ENCODE measurements at places on chromosomes 3 and 15.

- DNase-seq: no peak
These were observed 740 bp upstream of the ZBTB47 start for GRCh38 chr3:42652611-42653302.

GRCh38 chr15:98967916-98968315 is 39.7 kb downstream of the PGPEP1L start:
- DNase-seq: no peak

DNA sequence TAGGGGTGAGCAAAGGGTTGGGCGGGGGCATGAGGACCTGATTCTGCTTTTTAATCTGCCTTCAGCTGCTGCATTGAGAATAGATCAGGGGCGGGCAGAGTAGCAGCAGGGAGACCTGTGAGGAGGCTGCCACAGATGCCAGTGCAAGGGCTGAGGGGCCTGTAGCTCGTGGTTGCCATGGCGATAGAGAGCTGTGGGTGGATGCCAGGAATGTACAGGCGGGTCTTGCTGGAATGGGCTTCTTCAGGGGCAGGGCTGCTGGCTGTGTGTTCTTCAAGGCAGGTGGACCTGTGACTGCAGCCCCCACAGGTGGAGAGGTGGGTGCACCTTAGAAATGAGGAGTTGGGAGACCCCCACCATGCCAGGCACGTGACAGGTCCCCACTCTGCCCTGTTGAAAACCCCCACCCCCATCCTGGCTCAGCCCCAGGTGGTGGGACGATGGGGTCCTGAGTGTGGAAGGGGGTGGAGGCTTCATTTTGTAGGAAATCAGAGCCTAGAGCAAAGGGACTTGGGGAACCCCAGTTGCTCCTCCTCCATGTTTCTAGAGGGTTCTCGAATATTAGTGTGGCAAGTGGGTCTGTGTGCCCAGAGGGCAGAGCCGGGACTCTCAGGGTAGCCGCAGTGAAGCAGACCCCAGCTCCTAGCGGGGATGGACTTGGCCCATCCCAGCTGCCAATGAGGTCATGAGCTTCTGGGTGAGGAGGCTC is 38.3 kb downstream of the SLC6A6 start:
- no peak for DNase-seq

GRCh38 chr3:88000853-88001252 is 58.0 kb downstream of the CGGBP1 start:
- no peak for DNase-seq

GRCh38 chr3:81274671-81275070 is 486.8 kb downstream of the GBE1 start:
- no peak for DNase-seq

DNA sequence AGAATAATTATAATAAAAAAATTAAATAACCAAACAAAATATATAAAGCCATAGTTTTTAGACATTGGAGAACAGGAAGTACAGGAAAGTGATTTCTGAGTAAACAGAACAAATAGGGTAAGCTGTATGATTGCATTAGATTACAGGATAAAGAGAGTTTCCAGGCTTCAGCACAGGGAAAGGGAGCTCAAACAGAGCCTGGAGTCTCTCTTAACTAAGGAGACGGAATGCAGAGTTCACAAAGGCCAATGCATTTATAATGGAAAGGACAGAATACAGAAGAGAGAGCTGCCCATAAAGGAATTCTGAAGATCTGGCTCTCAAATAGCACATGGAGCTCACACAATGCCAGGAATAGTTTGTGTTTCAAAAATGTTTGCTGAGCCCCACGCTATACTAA is 42.0 kb upstream of the OTOL1 start:
- DNase-seq: no peak

DNA sequence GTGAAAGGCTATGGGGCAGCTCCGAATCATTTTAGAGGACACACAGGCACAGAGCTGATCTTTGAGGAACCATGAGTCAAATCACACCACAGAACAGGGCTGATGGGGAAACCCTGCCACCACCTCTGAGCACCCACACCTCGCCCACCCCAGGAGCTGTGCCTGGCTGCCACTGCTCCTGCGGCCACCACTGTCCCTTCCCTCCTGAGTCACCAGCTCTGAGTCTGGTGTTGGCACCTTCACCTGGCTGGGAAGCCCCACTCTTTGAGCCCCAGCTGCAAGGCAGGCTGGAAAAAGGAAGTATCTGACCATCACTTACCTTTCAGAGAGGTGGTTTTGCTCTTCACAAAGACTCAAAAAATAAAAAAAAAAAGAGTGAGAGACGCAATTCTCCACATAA is 63.6 kb upstream of the MEF2A start:
- DNase-seq: no peak

- no peak for DNase-seq
These were observed 31.3 kb downstream of the GPR176 start for GRCh38 chr15:39888809-39889208.

- no peak for DNase-seq
These were observed 28.4 kb downstream of the CHDH start for GRCh38 chr3:53817809-53818208.

DNA sequence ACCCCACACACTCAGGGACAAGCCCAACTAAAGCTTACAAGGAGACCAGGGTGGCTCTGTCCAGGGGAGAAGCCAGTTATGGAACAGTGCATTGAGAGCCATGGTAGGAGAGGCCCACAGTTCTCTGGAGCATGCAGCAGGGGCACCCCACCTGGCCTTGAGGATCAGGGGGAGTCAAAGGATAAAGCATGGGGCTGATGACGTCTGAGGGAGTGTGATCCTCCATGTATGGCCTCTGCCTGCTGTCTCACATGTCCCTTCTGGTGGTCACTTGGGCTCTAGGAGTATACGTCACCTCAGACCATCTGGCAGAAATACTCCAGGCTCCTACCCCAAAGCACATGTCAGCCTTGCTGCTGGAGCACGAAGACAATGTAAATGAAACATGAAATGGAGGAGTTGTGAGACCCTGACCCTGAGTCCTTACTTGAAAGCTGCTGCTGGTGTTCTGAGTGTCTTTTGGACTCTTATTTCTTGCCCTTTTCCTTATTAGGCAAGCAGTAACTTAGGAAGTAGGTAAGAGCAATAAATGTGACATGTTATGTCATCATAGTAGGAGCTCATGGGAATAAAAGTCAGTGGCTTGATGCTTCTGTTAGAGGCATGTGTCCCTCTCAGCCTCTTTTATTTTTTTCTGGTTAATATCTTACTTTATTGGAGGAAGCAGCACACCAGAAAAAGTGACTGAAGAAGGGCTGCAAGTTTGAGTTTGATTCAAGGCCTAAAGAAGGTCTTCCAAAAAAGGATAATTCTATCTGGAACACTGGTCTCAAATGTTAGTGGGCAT is 15.5 kb downstream of the SRPRB start:
- DNase-seq: no peak

DNA sequence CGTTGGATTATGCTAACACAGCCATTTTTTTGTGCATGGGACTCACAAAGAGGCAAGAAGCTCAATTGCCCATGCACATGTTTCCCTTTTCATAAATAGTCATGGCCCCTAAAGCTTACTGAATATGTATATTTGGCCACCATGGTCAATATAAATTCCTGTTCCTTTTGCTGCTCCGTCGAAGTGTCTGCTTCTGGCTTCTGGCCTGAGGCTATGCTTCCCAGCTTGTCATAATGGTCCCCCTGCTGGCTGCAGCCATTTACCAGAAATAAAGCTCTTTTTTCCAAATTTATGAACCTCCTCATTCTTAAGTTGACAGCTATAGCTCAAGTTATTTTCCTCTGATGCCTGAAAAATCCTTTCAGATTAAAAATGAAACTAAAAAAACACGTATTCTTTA is 602.1 kb downstream of the VGLL3 start:
- DNase-seq: no peak

GRCh38 chr15:69723404-69724096 is 270.9 kb downstream of the RPLP1 start:
- no peak for DNase-seq

DNA sequence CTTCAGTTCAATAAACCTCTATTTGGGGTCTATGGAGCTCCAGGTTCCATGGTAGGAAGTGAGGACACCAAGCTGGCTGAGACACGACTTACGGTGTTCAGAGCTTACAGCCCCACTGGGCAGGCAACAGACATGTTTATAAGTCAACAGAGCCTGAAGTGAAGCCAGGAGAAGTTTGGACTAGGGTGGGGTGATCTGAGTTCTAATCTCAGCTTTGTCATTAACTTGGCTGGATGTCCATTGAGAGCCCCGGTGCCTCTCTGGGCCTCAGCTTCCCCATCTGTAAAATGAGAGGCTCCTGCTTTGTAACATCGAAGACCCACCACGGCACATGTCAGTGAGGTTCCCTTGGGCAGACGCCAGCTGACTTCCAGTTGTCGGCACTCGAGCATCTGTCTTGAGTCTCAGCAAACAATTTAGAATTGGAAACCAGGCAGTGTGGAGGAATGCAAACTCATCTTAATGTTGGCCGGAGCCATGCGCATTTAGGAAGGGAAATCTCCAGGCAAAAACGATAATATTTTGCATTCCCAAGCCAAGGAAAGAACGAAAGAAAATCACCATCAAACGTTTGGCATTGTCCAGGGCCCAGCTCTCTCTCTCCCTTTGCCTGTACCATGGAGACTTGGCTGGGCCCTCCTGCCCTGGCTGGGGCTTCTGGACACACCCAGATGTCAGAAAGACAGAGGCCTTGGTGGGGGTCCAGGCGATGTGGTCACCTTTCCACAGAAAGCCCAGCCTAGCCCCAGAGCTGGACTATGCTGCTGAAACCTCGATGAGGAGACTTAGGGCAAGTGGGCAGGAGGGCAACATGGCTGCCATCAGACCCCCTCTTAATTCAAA is 18.4 kb downstream of the ITGA11 start:
- no peak for DNase-seq

DNA sequence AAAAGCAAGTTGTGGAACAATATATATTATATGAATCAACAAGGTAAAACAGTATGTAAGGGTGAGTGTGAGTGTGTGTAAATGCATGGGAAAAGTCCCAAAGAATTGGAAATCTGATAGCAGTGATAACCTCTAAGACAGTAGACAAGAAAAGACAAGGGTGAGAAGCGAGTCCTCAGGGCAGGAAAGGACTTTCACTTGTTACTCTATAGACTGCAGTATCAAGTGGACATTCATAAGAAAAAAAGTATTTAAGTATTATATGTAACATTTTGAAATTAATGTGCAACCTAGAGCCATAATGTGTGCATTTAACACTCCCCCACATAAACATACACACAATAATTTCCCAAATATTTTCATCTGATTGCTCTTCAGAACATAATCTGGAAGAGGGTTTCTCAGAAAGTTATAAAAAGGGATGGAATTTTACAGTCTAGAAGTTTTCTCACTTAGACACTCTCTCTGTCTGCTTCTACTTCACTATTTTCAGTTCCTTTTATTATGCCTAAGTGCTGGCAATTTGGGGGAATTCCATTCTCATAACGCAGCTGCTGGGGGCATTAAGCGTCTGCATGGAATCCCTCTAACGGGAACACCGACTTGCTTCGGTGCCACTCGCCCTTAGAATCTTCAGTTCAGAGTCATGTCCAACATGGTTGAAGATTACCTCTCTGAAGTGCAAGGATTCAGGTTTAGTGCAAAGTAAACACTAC is 50.0 kb upstream of the CDIN1 start:
- no peak for DNase-seq

GRCh38 chr3:145959457-145960088 is 201.4 kb downstream of the PLOD2 start:
- DNase-seq: no peak

DNA sequence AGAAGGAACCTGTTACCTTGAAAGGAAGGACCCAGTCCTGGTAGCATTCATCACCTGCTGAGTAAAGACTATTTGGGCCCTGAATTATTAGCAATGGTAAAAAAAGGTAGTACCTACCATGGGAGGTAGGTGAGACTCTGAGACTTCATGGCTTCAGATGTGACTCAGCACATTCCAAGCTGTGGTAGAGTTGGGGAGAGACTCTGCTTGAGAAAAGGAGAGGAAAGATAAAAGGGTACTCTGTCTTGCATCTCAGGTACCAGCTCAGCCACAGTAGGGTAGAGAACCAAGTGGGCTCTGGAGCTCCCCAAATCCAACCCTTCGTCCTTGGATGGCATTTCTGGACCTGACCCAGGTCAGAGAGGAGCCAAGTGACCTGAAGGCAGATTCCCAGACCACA is 430.4 kb downstream of the TBL1XR1 start:
- DNase-seq: no peak

- no peak for DNase-seq
These were observed 107.7 kb downstream of the OSBPL10 start for GRCh38 chr3:31873254-31873820.

DNA sequence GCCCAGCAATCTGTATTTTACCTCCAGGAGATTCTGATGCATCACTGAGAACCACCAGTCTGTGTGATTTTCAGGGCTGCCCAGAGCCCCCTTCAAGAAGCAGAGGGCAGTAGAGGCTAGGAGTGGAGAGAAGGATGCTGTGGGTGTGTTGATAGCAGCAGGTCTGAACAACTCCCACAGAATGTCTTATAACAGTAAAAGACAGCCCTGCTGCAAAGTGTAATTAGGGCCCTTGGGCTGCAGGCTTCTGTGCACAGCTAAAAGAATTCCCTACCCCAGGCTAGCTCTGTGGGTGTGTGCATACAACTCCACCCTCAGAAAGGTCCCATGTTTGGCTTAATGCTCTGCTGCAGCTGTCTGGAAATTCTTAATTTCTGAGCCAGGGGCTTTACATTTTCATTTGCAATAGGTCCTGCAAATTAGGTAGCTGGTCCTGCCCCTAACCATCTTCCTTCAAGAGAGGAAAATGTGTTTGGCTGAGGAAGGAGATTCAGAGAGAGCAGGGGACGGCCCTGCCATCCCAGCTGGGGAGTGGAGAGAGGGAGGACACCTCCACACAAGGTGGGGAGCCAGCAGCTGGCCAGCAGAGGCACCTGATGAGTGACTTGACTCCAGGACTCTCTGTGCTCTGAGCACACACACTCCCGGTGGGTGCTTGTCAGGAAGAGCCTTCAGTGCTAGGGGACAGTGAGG is 43.2 kb upstream of the RAB6B start:
- no peak for DNase-seq

DNA sequence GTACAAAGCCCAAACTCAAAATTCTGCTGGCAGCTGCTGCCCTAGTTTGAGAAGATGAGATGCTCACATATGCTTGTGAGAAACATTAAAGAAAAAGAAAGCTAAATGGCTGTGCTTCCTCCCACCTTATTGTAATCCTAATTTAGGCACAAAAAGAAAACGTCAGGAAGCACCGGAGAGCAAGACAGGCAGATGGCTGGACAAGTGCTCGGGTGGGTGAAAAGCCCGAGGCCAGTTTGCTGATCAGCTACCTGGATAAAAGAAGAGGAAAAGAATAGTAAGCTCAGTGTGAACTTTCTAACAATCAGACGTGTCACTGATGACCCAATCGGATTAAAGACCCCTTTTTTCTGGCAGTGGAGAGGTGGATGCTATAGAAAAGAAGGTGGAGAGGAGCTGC is 368.0 kb upstream of the ATP10A start:
- no peak for DNase-seq

All from stimulated activated CD8-positive, alpha-beta memory T cell treated with anti-CD3 and anti-CD28 coated beads, Interleukin-4, amount 100 ng/mL, for 4 hours (primary cell).